Activated T-helper 9 cell treated with anti-CD3 and anti-CD28 coated beads, Interleukin-2, amount 50 U/mL, for 16 hours (primary cell): ENCODE measurements at places on chromosomes 3 and 15.

GRCh38 chr3:171524921-171525310 lies 64.7 kb upstream of the TNIK start:
- DNase-seq = no peak

- no peak for DNase-seq
These were observed 639 bp downstream of the SPICE1 start for GRCh38 chr3:113514265-113514769.

DNA sequence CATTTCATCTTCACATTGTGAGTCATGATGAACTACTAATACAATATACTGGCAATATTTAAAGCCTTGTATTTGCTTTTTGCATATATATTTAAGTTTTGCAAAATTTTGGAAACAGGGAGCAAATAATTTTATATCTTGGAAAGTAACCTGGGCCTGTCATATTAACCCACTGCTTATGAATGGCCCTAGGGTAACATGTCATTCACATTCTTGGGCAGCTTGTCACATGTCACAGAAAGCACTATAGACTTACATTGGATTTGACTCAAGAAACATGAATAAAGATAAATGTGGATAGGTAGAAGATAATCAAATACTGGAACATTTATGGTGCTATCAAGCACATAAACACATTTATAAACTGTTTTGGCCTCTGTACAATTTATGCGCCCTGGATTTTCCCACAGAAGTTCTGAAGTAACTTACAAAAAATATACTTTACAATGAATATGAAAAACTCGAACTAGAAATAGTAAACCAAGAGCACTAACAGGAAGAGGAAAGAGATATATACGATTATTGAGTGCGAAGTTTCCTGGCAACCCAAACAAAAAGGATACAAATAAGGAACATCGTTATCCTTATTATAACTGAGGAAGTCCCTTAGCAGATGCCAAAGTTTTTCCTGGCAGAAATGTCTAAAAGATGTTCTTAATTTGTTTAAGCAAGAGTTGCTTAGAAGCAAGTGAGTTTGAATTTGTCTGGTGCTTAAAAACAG lies 257.2 kb downstream of the RBMS3 start:
- no peak for DNase-seq

- DNase-seq = no peak
These were observed 149.5 kb downstream of the DNAJB8 start for GRCh38 chr3:128317101-128317697.

DNA sequence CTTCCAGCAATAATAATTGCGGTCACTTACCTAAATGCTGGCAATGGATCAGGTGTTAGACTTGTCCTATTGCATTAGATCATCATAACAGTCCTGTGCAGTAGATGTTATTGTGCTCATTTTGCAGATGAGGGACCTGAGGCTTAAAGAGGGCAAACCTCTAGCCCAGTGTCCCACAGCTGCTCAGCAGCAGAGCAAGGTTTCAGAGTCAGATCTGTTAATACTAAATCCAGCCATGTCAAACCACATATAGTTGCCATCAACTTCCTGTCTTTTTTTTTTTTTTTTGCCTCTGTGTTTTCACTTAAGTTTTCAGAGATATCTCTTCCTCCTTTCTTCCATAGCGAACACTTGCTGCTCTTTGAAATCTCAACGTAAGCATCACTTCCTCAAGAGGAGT lies 12.1 kb downstream of the FEZF2 start:
- no peak for DNase-seq

GRCh38 chr15:32651229-32651837 lies 9.8 kb downstream of the SCG5 start:
- peak; percentile 9 for DNase-seq
